B cell (primary cell): ENCODE measurements at places on chromosomes 2 and 18. TPM values are rescaled to one million over a fixed set of nuclear protein-coding genes. Genes with fewer than 3 reads are reported as not detected.

DNA sequence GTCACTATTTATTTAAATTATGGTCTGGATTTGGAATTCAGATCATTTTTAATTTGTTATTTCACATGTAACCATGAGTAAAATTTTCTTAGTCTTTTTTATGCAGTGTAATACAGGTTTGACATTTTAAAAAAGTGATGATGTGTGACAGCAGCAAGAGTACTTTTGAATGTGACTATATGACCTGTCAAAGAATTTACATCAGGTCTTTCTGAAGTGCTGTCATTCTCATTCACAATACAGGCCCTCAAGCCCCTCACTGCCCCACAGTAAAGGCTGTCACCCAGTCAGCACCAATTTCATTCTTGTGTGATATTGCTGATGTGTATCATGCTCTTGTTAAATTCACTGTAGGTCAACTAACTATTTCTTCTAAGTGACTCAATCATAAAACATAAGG is 364.2 kb downstream of the NUP35 start:
- DNase-seq: no peak

GRCh38 chr2:220782609-220783113 is 789.4 kb downstream of the EPHA4 start:
- DNase-seq: no peak

DNA sequence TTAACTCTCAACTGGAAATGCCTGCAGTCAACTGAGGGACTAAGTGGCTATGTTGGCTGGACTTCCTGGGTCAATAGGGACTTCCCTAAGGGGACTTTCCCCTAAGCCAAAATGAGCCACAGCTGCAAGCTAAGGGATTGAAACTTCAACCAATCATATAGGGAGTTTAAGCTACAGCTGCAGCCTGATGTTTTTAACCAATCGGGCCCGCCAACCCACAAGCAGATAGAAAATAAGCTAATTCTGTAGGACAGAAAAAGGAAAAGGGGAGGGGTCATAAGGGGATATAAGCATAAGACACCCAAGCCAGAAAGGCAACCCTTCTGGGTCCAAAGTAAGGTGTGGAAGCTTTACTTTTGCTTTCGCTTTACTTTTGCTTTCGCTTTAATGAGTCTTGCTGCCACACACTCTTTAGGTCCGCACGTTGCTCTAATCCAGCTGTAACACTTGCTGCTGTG is 927.5 kb downstream of the ERBB4 start:
- no peak for DNase-seq

- DNase-seq: no peak
These were observed 11.0 kb downstream of the IL18R1 start for GRCh38 chr2:102366406-102367112.

GRCh38 chr2:222569826-222570225 is 86.1 kb downstream of the FARSB start:
- no peak for DNase-seq

GRCh38 chr2:76958749-76959148 is 563.4 kb downstream of the LRRTM4 start:
- DNase-seq: no peak

DNA sequence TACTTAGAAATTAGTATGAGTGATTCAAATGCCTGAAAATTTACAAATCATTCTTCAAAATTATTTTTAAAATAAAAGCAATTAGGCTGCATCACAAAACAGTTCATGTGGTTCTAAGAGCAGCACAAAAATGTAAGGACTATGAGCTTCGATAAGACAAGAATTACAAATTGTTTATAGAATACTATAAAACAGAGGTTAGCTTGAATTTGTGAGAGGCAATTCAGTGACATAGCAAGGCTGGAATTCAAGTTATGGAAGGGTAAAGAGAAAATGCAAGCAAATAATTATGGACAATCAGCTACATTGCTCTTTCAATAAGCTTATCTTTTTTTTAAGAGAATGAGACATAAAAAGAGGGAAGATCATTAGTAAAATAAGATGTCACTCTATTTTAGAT is 7.1 kb upstream of the XIRP2 start:
- DNase-seq: no peak

DNA sequence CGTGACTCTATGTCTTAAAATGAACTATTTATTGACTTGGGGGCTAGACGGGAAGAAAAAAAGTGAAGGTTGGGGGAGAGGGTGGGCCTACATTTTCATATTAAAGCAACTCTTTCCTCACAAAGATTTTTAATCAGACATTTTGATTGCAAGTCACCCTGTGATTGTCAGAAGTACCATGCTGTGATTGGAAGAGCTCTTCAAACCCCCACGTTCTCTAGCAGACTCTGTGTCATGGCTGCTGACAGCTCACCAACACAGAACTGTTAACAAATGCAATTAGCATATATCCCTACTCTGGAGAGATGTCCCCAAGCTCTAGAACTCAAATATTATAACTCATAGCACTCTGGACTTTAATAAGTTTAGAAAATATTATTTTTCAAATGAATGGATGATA is 428.4 kb upstream of the DCC start:
- DNase-seq: no peak

DNA sequence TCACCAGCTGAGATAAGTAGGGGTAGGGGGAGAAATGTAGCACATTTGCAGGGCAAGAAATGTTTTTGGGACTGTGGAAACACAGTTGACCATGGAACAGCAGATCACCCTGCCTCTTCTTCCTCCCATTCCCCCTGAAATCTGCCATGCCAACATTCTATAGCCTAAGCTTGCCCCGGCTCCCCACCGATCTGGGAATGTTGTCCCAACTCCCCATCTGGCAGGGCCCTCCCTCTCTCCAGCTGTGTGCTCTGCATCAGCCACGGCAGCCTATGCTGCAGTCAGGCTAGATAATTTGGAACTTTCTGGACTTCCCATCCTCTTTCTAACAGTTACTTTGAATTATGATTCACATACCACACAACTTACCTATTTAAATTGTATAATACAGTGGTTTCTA is 425.1 kb upstream of the RAB6C start:
- no peak for DNase-seq

DNA sequence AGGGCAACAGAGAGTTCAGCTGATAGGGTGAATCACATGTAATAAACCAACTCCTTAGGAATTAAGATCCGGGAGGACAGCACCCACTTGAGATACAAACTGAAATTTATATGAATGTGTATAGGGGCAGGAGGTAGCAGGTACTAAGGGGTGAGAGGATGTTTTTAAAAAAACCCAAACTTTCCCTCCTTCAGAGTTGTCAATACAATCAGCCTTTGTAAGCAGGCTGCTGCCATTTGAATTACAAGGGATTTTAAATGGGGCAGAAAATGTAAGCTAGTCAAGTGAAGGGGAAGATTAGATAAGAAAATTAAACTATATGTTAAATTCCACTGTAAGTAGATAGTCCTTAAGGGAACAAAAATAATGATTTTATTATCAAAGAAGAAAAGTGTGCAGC is 1239.7 kb upstream of the CELF4 start:
- no peak for DNase-seq

DNA sequence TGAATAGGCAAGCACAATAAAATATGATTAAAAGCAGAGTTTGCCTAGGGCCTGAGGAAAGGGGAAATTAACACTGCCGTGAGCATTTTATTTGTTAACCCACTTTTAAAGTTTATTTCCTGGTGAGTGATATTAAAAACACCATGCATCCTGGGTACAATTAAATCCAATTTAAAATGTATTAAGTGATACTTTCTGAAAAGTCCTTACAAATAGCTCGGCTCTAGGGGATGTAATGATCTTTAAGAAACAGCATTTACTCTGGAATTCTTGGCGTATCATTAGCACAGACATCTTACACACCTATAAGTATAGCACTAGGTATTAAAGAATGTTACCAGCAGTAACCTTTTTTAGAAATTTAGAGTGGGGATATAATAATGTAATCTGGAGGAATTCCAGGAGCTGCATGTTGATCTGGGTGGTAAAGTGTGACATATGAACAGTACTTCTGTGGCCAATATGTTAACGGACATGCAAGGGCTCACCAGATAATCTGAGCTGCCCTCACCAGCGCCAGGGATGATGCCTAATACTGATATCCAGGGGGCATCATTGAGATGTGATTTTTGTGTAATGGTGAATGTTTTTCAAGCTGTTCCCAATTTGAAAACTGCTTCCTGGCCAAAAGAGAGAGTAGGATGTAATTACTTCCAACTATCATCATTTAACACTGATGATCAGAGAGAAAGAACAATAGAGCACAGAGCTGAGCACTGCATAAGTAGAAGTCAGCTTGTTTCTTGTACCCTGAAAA is 235.9 kb downstream of the DSEL start:
- DNase-seq: no peak

- DNase-seq: no peak
These were observed 74.1 kb downstream of the RND3 start for GRCh38 chr2:150413366-150413765.

GRCh38 chr2:16640001-16640700 is 25.5 kb downstream of the CYRIA start:
- DNase-seq: no peak

- DNase-seq: no peak
These were observed 230.7 kb upstream of the SYT4 start for GRCh38 chr18:43507842-43508481.

- no peak for DNase-seq
These were observed 822 bp upstream of the GPD2 start for GRCh38 chr2:156435396-156435717.

GRCh38 chr2:148984449-148984848 is 54.0 kb upstream of the LYPD6B start:
- DNase-seq: no peak

GRCh38 chr2:26568076-26568890 is 72.9 kb downstream of the CIB4 start:
- no peak for DNase-seq

- no peak for DNase-seq
These were observed 39.2 kb downstream of the SCN1A start for GRCh38 chr2:166088634-166089033.

DNA sequence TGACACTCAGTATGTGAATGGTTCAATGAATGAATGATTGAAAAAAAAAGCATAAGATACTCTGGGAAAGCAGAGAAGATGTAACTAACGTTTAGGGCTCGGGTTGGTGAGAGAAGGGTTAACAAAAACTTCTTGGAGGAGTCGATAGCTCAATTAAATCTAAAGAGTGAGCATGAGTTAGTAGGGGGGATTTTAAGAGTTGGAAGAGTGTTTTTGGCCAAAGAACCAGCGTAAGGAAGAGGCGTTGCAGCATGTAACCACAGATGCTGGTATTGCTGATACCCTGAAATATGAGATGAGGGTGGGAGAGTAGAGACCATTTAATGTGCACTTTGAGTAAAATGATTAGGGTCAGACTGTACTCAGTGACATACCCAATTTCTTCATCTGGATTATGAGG is 14.5 kb downstream of the ARHGAP28 start:
- DNase-seq: no peak

DNA sequence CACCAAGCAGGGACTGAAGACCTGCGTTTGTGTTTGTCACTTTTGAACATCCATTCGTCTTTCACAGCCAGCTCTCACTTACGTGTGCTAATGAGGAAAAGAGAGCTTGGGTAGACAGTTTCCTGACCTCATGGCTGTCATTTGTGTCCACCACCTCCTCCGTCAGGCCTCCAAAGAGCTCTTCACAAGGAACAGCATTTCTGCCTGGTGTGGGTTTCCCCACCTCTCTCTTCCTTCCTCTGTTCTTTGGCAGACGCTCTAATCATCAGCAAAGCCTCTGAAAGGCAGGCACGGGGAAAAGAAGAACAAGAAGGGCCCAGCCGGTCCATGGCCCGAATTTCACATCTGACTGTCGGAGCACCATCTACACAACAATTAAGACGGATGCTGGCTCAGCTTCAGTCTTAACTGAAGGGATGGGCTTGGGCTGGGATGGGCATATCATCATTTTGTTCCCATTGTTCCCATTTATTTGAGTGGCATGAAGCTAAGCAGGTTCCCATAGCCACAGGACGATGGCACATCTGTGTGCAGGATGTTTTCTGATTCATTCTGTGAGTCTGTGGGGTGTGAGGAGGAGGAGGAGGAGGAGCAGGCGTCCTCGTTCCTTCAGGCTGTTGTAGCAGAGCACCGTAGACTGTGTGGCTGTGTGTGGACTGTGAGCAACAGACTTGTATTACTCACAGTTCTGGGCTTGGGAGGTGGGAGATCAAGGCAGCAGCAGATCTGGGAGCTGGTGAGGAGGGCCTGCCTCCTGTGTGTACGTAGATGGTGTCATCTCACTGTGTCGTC is 66.4 kb downstream of the TSHZ1 start:
- no peak for DNase-seq

GRCh38 chr2:201135386-201135785 is 19.4 kb downstream of the CFLAR start:
- no peak for DNase-seq

GRCh38 chr18:8810157-8810556 is 104.8 kb downstream of the MTCL1 start:
- no peak for DNase-seq

DNA sequence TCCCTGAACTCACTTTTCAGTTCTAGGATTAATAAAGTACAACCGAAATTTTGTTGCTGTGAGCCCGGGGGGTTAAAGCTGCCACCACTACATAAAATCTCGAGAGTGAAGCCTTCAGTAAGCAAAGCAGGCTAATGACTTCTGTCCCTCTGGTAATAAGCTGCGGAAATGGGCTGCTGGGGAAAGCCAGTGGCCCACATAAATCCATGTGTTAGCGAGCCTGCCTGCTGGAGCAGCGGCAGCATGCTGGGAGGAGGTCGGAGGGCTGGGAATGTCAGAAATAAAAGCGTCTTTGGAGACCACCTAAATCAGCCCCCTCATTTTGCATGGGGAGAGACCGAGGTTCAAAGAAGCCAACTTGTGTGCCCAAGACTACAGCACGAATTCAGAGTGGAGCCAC is 371.7 kb downstream of the TNS1 start:
- no peak for DNase-seq

- no peak for DNase-seq
These were observed 22.9 kb downstream of the SLC66A2 start for GRCh38 chr18:79928563-79928960.

GRCh38 chr2:205815673-205816072 is 133.4 kb downstream of the NRP2 start:
- no peak for DNase-seq

GRCh38 chr2:43360137-43360536 is 133.7 kb upstream of the ZFP36L2 start:
- DNase-seq: no peak

The UGT1A1 gene
- polyA plus RNA-seq: not detected in 2 replicates

The TDRD15 gene
- polyA plus RNA-seq: 0.04 TPM in 1 of 2 replicates, not detected in the other

The C2orf80 gene
- polyA plus RNA-seq: not detected in 2 replicates

The LRRC30 gene
- not detected in 2 replicates for polyA plus RNA-seq

The PREB gene
- polyA plus RNA-seq: 63.9 and 88.9 TPM in 2 replicates

The SATB2 gene
- polyA plus RNA-seq: 0.06 and 0.13 TPM in 2 replicates

The FSHR gene
- not detected in 2 replicates for polyA plus RNA-seq

The CPLX4 gene
- polyA plus RNA-seq: not detected in 2 replicates

The CNTNAP5 gene
- not detected in 2 replicates for polyA plus RNA-seq

The ZNF396 gene
- polyA plus RNA-seq: 0.40 and 0.50 TPM in 2 replicates

The ACKR3 gene
- polyA plus RNA-seq: 10.5 and 15.3 TPM in 2 replicates

The EGR4 gene
- 2.6 and 2.7 TPM in 2 replicates for polyA plus RNA-seq

The DLGAP1 gene
- 0.61 TPM in 1 of 2 replicates, not detected in the other for polyA plus RNA-seq

The TEKT4 gene
- not detected in 2 replicates for polyA plus RNA-seq

The PIGN gene
- 2.7 and 4.8 TPM in 2 replicates for polyA plus RNA-seq

The ALK gene
- not detected in 2 replicates for polyA plus RNA-seq

The OST4 gene
- polyA plus RNA-seq: 186 and 257 TPM in 2 replicates

The CKAP2L gene
- 0.01 and 0.10 TPM in 2 replicates for polyA plus RNA-seq

The QPCT gene
- polyA plus RNA-seq: 0.48 and 0.87 TPM in 2 replicates

The TMEM214 gene
- polyA plus RNA-seq: 68.6 and 80.1 TPM in 2 replicates

The IL1RL2 gene
- polyA plus RNA-seq: not detected in 2 replicates

The ZRANB3 gene
- polyA plus RNA-seq: 2.4 TPM in 2 replicates

The RUFY4 gene
- 0.17 and 0.34 TPM in 2 replicates for polyA plus RNA-seq
